Astrocyte of the hippocampus (primary cell): ENCODE measurements at places on chromosomes 5 and 9.

DNA sequence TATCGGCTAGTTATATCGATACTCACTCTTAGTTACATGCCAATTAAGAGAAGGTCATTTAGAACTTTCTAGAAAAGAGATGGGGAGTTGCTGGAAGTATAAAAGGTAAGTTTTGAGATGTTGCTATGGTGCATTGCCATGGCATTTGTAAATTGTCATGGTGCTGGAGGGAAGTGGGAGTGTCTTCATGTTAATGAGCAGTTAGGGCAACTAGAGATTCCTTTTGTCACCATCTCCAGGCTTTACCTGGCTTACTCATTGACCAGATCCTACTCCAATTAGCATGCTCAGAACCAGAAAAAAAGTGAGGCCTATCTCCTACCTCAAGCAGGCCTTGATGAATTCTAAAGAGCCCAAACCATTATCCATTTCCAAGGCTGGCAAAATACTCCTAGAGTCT lies 82.8 kb downstream of the PRR16 start:
- DNase-seq = no peak

GRCh38 chr5:135028791-135029476 lies 5.1 kb downstream of the PITX1 start:
- DNase-seq = no peak

DNA sequence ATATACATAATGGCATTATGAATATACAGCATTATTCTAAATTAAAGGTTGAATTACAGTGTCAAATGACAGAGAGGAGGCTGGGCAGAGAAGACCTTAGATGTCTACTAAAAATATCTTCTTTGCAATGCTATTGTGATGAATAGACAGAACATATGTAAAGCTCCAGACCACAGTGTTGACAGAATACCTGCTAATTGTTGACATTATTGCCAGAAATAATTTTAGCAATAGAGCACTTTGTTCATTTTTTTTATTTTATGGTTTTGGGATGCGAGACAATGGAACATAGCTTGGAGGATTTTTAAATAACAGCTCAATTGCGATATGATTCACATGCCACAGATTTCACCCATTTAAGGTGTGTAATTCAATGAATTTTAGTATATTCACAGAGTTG lies 508.8 kb downstream of the PSAT1 start:
- DNase-seq = no peak

GRCh38 chr9:92342825-92343488 lies 17.2 kb downstream of the CENPP start:
- DNase-seq = peak; percentile 26

GRCh38 chr9:123686131-123686828 lies 243.6 kb downstream of the DENND1A start:
- DNase-seq = peak; percentile 81

- no peak for DNase-seq
Measured at GRCh38 chr9:126497660-126498275, 116.0 kb upstream of the LMX1B start.

DNA sequence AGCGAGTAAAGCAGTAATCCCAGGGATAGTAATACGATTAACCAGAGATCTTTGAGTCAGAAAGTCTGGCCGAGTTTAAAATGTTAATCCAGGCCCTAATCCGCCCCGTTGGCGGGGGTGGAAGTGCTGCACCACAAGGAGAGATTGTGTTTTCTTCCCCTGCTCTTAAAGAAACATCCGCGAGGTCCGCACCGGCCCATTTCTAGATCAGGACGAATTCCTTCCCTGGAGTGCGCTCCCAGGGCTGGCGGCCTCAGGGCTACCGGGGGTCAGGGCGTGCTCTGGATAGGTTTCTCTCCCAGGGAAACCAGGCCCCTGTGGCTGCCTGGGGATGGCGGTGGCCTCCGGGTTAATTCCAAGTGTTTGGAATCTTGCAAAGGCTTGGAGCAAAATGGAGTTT lies 9.3 kb upstream of the NEUROG1 start:
- DNase-seq = no peak

DNA sequence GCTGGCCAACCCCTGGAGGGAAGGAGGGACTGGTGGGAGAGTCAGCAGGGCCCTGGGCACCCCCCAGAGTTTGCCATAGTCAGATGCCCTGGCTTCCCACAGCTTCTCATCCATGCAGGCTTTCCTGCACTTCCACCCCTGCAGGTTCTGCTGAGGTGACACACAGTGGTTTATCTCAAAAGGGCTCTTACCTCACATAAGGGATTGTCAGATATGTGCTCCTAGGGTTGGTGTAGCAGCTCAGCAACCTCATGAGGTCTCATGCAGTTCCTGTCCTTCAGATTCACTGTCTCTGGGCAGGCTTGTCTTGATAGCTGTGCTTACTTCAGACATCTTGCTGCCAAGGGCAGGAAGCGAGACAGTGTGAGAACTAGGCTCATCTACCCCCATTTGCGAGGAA lies 143.4 kb downstream of the KDM4C start:
- DNase-seq = no peak
